EH (cell line): ENCODE measurements at places on chromosomes 2 and 18.

- DNase-seq, result no peak
Observed at GRCh38 chr2:26324903-26325302, 21.0 kb upstream of the SELENOI start.

DNA sequence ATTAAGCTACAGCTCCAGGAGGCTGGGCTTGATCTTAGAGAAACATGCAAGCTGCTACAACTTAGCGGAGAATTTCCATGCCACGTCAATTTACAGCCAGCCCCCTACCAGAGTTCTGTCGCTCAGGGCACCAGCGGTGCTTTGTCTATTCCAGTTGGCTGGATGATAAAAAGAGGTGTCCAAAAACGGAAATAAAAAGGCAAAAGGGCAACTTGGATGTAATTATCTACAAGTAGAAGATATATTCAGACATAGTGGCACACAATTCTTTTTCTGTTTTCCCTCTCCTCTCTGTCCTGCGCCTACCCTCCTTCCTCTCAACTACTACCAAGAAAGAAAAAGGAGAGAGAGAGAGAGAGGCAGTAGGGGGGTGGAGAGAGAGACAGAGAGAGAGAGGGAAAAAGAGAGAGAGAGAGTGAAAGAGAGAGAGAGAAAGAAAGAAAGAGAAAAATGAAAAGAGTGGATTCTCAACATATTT lies 363 bp upstream of the RFTN2 start:
- peak; percentile 40 for DNase-seq

GRCh38 chr2:112293636-112294401 lies 18.4 kb downstream of the ZC3H6 start:
- no peak for DNase-seq

- DNase-seq, result peak; percentile 52
Observed at GRCh38 chr2:38268691-38269327, 108.3 kb downstream of the ATL2 start.

DNA sequence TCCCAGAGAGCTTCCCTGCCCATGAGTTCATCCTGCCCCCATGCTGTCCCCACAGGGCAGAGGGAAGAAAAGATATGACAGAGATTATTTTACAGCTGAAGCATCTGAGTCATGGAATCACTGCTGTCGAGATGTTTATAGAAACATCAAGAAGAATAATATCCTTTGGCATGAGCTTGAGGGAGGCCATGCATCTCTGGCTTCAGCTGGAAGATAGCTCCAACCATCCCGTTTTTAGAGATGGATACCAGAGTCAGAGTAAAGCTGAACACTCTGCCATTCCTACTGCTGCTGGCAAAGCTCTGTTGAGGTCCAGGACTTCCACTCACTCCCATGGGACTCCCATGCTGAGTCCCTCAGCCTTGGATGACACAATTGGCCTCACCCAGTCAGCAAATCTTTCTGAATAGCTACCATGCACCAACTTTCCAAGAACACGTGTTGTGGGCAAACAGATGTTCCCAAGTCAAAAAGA lies 167.8 kb downstream of the TTC32 start:
- peak; percentile 95 for DNase-seq

- DNase-seq, result no peak
Observed at GRCh38 chr2:224682134-224682533, 34.0 kb downstream of the CCDC195 start.
